ENCODE measurements at places on chromosomes 6 and 20.

- no peak for DNase-seq
Observed at GRCh38 chr6:91464201-91464600, 877.3 kb upstream of the MAP3K7 start.

GRCh38 chr6:105474234-105474633 lies 71.4 kb upstream of the PREP start:
- no peak for DNase-seq

DNA sequence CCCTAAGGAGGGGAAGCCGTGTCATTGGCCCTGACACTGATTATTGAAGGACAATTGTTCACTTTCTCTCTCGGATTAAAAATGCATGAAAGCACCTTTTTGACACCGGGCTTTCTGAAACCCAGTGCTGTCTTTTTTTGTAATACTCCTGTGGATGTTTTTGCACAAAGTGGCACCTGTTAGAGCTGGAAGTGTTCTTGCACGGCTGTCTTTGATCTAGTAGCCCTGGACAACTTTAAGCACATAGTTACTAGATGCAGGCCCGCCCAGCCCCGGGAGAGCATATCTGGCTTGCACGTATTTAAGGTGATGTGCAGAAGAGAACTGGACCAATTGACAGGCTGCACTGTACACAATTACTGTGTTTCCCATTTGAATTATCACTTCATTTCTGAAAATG lies 72.6 kb downstream of the ARID1B start:
- DNase-seq: no peak

- DNase-seq: no peak
Observed at GRCh38 chr6:104795363-104795762, 64.4 kb downstream of the HACE1 start.

DNA sequence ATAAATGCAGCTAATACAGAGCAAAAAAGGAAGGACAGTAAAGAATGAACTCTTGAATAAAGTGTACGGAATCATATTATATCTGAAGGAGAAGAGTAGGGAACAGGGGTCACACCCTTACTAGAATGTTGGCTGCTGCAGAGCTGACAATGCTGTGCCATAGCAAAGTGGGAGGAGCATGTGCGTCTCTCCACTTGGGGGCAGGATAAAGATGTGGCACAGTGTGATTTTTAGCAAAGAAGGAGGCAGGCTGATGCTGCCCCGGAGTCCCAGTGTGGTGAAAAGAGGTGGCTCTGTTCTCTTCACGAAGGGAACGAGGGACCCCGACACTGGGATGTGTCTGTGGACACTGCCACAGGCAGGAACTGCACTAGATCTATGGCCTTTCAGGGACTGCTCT lies 67.5 kb downstream of the INSM1 start:
- no peak for DNase-seq

- no peak for DNase-seq
Observed at GRCh38 chr6:169638915-169639314, 62.9 kb downstream of the WDR27 start.

DNA sequence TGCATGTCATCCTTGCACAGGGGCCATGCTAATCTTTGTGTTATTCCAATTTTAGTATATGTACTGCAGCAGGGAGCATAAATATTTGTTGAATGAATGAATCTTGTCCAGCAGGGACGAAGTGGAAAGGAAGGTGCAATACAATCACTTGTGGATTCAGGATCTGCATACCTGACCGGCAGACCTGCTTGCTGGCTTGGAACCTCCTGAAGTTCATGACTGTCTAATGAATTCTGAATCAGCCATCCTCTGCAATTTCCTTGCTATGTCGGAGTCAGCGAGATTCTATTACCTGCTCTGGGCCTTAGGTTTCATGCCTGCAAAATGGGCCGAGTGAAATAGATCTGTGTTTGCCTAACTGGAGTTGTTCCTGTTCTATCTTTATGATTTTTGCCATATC lies 17.4 kb upstream of the NCOA3 start:
- DNase-seq: no peak

DNA sequence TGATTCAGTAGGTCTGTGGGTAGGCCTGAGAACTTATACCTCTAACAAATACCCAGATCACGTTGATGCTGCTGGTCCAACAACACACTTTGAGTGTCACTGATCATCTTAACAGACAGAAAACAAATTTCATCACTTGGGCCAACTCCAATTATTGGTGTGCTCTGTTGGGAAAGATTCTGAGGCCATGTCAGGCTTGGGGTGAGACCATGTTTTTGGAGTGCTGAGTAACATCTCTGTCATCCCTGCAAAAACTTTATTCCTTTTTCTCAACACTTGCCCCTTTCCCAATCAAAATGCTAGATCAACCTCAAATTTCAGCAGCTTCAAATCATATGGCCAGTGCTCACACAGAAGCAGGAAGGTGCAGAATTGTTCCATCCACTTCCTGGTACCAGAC lies 108.8 kb upstream of the TENT5A start:
- DNase-seq: no peak

DNA sequence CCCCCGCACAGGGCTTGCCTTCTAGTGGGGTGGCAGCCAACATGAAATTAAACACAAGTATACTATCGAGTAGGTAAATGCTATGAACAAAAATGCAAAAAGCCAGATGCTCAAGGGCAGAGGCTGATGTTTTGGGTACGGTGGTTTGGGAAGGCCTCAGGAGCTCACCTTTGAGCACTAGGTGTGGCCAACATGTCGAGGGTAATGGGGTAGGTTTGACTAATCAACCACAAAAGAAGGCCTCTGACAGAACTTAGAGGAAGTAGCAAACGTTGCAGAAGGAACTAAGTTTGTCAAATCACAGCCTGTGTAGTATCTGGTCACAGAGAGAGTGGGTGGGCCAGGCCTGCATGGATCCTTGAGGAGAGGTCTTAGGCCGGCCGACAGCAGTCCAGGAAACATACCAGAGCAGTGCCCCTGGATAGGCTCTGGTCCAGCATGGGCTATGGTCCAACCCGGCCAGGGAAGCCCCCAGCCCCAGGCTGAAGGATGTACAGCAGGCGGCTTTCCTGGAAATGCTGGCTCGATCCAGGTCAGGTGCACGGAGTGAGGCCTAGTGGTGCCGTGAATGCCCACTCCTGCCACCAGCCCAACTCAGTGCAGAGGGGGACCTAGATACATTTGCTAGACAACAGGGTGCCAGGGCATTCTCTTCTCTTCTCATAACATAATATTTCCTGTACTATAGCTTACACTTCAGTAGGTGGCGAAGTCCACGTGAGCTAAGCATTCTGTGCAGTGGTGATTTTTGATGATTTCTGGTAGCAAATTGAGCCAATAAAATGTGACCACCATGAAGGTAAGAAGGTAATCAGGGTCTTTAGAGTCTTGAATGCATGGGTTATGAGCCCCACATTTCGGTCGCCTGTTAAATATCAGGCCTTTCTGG lies 56.3 kb upstream of the CD93 start:
- peak; percentile 73 for DNase-seq

- no peak for DNase-seq
Observed at GRCh38 chr6:82035526-82035925, 212.0 kb downstream of the IBTK start.

GRCh38 chr20:37442986-37443385 lies 78.1 kb upstream of the NNAT start:
- DNase-seq: no peak

DNA sequence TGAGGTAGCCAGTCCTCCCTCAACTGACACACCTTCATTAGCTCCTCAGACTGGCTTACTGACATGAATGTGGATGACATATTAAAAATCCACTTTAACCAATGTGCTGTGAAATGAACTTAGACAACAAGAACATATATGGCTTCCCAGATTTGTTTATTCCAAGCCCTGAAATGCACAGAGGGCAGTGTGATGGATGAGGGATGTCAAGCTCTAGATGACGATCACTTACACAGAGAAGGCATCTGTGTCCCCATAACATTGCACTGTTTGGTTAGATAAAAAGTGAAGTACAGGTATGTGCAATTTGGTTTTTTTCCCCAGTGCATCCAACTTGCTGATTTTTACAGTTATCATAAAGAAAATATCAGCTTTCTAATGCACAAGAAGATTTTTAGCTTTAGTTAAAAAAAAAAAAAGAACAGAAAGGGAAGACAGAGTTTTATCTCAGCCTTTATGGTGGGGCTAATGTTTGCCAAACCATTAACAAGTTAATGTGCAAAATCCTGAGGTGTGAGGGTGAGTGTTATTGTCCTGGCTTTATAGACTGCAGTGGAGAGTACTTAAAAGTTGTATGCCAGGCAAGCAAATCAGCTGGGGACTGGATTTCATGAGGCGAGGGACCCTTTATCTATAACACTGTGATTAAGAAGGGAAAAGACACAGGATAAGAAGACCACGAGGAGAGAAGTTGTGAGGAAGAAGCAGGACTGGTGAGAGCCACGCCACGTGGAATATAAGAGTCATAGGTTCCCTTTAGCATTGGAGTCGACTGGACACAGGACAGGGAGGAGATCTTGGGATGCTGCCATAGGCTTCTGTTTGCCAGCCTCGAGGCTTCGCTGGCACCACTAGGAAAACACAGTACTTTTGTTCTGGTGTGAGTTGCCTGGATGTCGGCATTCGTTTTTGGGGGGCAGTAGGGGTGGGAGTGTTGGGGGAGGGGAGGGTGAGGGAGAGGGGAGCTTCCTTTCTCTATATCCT lies 90.0 kb upstream of the BACH2 start:
- no peak for DNase-seq

- DNase-seq: peak; percentile 79
Observed at GRCh38 chr6:108114841-108115597, 40.5 kb upstream of the OSTM1 start.

DNA sequence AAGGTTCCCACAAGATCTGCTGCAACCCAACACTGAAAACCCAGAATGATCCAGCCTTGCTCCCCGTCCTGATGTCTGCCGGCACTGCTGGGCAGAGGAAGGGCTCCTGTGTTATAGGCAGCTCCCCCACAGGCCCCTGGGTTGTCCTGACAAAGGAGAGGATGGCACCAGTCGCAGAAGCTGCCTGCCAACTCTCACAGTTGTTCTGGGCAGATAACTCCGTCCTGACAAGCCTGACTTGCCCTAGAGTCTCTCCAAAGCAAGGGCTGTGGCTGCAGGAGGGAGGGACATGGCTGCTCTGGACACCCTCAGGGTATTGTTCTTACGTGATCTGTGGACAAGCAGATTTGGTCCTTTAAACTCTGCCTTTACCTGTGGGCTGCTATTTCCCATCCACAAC lies 243.8 kb downstream of the CDH26 start:
- DNase-seq: no peak

DNA sequence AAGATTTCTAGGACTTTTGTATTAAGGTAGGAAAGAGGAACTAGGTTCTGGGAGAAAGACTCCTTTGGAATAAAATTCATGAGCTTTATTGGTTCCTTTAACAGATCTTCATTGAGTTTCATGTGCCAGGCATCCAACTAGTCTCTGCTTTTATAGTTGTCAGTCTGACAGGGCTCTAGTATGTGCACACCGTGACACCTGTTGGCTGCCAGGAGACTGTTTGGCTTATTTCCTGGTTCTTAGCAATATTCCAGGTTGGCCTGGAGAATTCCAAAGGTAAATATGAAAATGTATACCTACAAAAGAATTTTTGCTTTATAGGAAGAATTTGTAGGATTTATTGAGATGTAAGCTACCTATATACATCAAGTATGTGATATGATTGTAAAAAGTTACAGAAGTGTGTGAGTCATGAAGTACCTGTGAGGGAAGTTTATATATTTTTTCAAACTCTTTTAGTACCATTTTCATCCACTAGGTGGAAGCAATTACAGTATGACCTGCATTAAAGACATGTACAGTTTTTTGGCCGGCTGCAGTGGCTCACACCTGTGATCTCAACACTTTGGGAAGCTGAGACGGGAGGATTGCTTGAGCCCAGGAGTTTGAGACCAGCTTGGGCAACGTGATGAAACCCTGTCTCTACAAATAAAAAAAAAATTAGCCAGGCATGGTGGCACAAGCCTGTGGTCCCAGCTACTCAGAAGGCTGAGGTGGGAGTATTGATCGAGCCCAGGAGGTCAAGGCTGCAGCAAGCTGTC lies 35.2 kb downstream of the NDUFAF5 start:
- peak; percentile 71 for DNase-seq

DNA sequence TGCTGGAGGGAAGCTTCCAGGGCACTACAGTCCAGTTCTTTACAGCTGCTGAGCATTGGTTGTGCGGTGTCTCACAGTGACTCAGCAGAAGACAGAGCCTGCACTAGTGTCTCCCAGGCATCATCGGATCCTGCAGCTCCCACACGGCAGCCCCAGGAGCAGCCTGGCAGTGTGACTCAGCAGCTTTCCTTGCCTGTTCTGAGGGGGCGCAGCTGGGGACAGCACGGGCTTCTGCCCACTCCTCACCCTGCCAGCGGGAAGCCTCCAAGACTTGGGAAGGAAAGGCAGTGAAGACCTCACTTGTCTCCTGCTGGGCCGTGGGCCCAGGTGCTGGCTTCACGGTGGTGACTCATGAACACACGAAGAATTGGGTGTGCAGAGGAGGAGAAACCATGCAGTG lies 165.4 kb downstream of the SYNDIG1 start:
- DNase-seq: peak; percentile 91

DNA sequence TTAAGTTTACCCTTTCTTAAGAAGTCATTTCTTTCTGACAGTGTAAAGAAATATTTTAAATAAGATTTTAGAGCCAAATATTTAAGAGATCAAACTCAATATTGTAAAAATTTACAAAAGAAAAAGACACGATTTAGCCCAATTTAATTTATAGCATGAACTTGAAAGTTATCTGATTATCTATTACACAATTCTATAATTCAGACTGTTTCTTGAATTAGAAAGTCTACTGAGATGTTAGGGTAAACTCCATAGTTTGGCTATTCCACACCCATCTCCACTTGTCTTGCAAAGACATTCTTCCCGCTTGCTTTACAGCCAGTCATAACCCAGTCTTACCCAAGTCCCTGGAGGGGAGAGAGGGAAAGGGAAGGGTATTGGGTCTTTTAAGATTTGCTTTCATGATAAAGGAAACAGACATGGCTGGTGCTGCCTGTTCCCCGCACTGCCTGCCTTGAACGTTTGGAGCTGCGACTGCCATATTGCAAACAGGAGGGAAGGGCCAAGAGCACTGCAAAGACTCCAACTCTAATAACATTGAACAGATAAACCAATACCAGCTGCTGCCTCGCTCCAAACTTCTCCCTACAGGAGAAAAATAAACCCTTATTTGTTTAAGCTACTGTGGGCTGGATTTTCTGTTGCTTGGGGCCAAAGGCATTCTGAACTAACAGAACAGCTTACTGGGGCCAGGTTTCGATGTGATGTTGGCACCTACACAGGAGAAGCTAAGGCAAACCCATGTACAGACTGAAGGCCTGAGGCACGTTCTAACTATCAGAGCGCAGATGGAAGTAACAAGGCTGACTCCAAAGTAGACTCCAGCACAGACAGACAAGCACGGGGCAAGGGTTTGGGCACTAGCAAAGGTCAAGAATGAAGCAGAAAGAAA lies 552.3 kb upstream of the JARID2 start:
- no peak for DNase-seq

- peak; percentile 95 for DNase-seq
Observed at GRCh38 chr6:37965964-37966676, 146.6 kb downstream of the ZFAND3 start.

DNA sequence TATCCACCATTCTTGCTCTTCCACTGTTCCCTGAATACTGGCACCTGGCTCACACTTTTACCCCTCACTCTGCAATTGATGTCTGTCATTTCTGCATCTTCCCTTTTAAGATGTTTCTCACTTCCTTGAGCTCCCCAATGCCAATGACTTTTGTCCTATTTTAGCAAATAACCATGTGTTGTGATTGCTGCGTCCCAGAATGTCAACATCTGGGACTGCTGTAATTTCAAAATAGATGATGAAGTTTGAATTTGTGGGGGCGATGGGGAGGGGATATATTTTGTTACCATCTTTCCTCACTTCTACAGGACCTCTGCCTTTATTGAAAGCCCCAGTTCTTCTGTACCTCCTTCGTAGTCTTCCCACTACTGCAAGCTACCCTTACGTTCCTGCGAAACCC lies 40.0 kb upstream of the ADGRF5 start:
- DNase-seq: no peak
